ENCODE measurements at places on chromosomes 1 and 21. TPM values are rescaled to one million over a fixed set of nuclear protein-coding genes. Genes with fewer than 3 reads are reported as not detected.

AMY2B gene
- 6.3 TPM for total RNA-seq

GRCh38 chr1:210707300-210708240 lies 378.9 kb downstream of the HHAT start:
- H3K4me1 ChIP-seq = no peaks in the 10 kb centered on the region
- ATAC-seq = no peak
- no peak overlapping the region for H3K4me3 ChIP-seq
- no peaks in the 10 kb centered on the region for H3K27me3 ChIP-seq
- H3K36me3 ChIP-seq = no peaks in the 10 kb centered on the region

DNA sequence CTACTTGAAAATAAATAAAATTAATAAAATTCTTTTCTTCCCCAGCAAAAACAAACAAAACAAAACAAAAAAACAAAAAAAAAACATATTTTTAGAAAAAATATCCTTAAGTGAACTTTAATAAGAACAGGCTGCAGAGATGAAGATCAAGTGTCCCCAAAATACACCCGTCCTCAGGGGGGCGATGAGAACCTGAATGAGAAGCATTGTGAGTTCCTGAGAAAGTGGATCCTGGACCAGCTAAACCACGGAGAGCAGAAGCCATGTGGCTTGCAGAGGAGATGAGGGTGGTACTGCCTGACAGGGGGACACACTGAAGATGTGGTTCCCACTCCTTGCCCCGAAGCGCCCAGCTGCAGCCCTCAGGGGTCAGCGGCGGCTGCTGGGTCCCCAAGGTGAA lies 89.3 kb downstream of the ITPKB start:
- H3K4me1 ChIP-seq = peaks cover 26% of the 10 kb centered on the region
- H3K4me3 ChIP-seq = no peak overlapping the region
- peaks cover 46% of the 10 kb centered on the region for H3K36me3 ChIP-seq
- no peak overlapping the region for H3K27ac ChIP-seq
- no peak for ATAC-seq

- no peak for ATAC-seq
- H3K4me1 ChIP-seq = no peaks in the 10 kb centered on the region
- no peak overlapping the region for H3K27ac ChIP-seq
- no peaks in the 10 kb centered on the region for H3K36me3 ChIP-seq
- H3K4me3 ChIP-seq = peak overlapping the region; percentile 39
- H3K27me3 ChIP-seq = peaks cover 10% of the 10 kb centered on the region
These were observed 102.0 kb downstream of the IER5 start for GRCh38 chr1:181190364-181191035.

GRCh38 chr1:81463936-81464837 lies 336.5 kb upstream of the ADGRL2 start:
- ATAC-seq = no peak
- no peak overlapping the region for H3K4me3 ChIP-seq
- H3K36me3 ChIP-seq = no peaks in the 10 kb centered on the region
- no peaks in the 10 kb centered on the region for H3K27me3 ChIP-seq
- H3K27ac ChIP-seq = no peak overlapping the region
